ENCODE measurements at places on chromosomes 13 and 19.

- DNase-seq, result no peak
Measured at GRCh38 chr19:11090997-11091702, 1.9 kb downstream of the LDLR start.

GRCh38 chr13:27905650-27906049, 14.2 kb upstream of the PDX1 start:
- DNase-seq, result no peak

GRCh38 chr13:19910336-19911072, 47.1 kb upstream of the ZMYM5 start:
- no peak for DNase-seq

DNA sequence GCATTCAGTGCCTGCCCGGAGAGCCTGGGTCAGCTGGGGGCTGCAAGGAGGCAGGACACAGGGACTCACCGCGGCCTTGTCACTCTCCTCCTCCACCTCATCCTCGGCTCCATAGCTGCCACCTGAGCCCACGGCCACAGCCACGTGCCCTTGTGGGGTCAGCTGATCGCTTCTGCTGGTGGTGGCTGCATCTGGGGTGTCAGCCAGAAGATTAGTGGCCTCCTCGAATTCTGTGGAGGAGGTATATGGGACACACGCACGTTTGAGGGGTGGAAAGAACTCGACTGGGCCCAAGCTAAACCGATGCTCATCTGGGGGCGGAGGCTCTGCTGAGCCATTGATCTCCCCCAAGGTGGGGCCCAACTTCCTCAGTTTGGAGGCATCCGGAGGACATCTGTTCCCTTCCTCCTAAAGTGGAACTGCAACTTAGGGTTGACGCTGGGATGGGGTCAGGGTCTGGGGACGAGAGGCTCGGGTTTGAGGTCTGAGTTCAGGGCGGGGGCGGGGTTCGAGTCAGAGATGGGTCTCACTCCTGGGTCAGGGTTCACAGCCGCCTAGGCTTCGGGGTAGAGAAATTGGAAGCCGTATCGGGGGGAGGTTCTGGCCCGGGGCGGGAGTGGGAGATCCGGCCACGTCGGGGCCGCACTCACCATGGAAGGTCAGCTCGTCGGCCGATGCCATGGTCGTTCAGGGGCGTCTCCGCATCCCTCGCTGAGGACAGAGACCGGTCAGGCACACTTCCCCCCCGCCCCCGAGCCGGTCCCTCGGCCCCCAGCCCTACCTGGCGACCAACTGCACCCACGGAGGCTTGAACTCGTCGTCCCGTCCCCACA, 493 bp downstream of the YIPF2 start:
- DNase-seq, result peak; percentile 38

- DNase-seq, result no peak
Measured at GRCh38 chr19:46844067-46844489, 6.6 kb downstream of the AP2S1 start.

DNA sequence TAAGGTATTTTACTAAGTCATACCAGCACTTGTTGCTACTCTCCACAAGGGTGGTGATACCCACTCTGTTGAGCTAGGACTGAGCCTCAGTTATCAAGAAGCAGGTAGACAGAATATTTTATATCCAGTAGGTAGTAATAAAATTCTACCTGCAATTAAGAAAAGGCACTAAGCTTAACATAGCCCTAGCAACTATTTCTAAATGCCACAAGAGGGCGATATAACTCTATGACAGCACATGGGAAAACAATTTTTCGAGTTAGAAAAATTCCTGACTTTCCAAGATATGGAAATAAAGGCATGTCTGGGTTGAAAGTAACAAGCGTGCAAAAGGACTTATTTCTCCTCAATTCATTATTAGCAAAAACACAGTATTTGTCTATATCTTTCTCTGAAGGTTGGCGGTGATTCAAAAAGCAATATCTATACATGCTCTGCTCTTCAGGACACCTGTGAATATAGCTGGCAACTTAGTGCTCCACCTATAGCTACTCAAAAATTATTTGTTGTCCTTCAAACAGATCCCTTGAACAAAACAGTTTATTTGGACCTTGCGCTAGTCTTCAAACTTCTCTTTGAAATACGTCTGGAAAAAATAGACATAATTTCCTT, 14.7 kb downstream of the CCDC169 start:
- peak; percentile 60 for DNase-seq

- DNase-seq, result no peak
Measured at GRCh38 chr13:112784811-112785482, 95.1 kb downstream of the ATP11A start.

GRCh38 chr13:76796851-76797250, 89.4 kb downstream of the KCTD12 start:
- DNase-seq, result no peak

GRCh38 chr19:4531562-4532165, 3.4 kb downstream of the PLIN5 start:
- DNase-seq, result no peak

DNA sequence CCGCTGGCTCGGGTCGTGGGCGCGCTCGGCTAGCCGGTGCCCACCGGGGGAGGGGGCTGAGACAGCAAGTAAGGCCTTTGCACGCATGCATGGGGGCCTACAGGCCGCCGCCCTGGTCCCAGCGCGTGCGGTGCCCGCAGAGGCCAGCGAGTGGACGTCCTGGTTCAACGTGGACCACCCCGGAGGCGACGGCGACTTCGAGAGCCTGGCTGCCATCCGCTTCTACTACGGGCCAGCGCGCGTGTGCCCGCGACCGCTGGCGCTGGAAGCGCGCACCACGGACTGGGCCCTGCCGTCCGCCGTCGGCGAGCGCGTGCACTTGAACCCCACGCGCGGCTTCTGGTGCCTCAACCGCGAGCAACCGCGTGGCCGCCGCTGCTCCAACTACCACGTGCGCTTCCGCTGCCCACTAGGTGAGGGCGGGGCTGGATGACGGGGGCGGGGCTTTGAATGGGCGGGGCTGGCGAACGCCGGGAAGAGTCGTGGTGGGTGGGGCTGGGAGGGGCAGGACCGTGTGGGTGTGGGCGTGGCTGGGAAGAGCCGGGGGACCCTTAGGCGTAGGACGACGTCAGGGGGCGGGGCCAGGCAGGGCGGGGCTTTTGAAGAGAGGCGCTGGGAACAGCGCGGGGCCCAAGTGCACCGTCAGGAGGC, 2.1 kb downstream of the CILP2 start:
- peak; percentile 95 for DNase-seq

DNA sequence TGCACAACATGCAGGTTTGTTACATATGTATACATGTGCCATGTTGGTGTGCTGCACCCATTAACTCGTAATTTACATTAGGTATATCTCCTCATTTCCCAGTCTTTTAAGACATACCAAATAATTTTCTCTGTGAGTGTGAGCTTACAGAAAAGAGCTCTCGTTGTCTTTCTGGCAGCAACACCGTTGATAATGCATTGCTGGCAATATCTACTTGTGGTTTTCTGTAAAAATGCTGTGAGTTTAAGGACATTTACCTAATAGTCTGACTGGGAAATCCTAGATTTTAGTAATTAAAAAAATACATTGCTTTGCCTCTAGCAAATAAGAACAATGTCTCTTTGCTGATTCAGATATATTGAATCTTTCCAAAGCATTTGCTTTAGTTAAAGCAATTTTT, 8.4 kb downstream of the IGFL3 start:
- DNase-seq, result no peak

- peak; percentile 62 for DNase-seq
Measured at GRCh38 chr19:40331052-40331451, 17.1 kb downstream of the C19orf47 start.

- DNase-seq, result no peak
Measured at GRCh38 chr13:20366056-20366455, 133.9 kb upstream of the GJB6 start.

DNA sequence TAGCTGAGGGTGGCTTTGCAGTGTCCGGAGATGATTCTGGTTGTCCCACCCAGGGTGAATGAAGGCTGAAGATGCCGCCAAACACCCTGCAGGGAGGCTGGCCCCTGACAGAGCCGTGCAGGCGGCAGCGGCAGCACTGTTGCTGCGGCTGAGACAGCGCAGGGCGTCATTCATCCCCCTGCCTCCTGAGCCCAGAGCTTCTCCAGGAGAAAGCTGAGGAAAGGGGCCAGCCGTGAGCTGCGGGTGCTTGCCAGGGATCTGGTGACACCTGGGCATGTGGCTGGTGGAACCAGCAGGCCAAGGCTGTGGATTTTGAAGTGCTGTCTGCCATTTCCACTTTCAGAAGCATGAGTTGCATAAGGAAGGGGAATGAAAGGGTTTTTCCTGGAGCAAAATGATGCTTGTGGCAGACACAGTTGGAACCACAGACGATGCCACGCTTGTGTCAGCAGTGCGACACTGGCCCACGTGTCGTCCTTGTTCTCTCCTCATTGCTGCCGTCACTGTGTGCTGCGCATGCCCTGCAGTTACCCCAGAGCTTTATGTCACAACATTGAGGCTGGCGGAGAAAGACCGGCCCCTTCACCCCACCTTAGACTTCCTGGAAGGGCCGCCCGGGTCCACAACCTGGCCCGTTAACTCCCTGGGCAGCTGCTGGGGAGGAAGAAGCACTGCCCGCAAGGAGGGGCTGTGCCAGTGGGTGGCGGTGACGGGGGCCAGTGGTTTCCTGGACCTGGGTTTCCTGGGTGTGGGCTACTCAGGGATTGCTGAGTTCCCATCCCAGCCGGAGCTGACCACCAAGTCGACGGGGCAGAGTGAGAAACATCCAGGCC, 22.7 kb downstream of the TFDP1 start:
- peak; percentile 60 for DNase-seq

- no peak for DNase-seq
Measured at GRCh38 chr13:31749929-31750328, 10.6 kb downstream of the RXFP2 start.

Measured in hematopoietic multipotent progenitor cell treated with erythropoietin and hydrocortisone succinate and interleukin-3 and kit ligand, for 4 days (in vitro differentiated cells).